ENCODE measurements at places on chromosomes 2 and 18. TPM values are rescaled to one million over a fixed set of nuclear protein-coding genes. Genes with fewer than 3 reads are reported as not detected.

The CHCHD5 gene
- 23.1 TPM for total RNA-seq

The TTN gene
- total RNA-seq, result under 0.01 TPM

The VSNL1 gene
- 0.33 TPM for total RNA-seq

The DHRS9 gene
- total RNA-seq, result not detected

The REG3G gene
- not detected for total RNA-seq

The SNED1 gene
- total RNA-seq, result 6.7 TPM

The ESPNL gene
- 2.2 TPM for total RNA-seq

The FHOD3 gene
- total RNA-seq, result 28.7 TPM

The CAVIN2 gene
- total RNA-seq, result 3.0 TPM

The TLX2 gene
- not detected for total RNA-seq

The LHCGR gene
- total RNA-seq, result not detected

The PLA2R1 gene
- 3.6 TPM for total RNA-seq

The G6PC2 gene
- total RNA-seq, result not detected

The BCL11A gene
- total RNA-seq, result 5.6 TPM

The KCNJ3 gene
- total RNA-seq, result 0.13 TPM

The FLACC1 gene
- 0.89 TPM for total RNA-seq

The DYNAP gene
- not detected for total RNA-seq

The DTNA gene
- total RNA-seq, result 11.7 TPM
